H9 (cell line): ENCODE measurements at places on chromosomes 7 and 10.

- DNase-seq: no peak
These were observed 186.7 kb upstream of the HGF start for GRCh38 chr7:81956520-81956919.

DNA sequence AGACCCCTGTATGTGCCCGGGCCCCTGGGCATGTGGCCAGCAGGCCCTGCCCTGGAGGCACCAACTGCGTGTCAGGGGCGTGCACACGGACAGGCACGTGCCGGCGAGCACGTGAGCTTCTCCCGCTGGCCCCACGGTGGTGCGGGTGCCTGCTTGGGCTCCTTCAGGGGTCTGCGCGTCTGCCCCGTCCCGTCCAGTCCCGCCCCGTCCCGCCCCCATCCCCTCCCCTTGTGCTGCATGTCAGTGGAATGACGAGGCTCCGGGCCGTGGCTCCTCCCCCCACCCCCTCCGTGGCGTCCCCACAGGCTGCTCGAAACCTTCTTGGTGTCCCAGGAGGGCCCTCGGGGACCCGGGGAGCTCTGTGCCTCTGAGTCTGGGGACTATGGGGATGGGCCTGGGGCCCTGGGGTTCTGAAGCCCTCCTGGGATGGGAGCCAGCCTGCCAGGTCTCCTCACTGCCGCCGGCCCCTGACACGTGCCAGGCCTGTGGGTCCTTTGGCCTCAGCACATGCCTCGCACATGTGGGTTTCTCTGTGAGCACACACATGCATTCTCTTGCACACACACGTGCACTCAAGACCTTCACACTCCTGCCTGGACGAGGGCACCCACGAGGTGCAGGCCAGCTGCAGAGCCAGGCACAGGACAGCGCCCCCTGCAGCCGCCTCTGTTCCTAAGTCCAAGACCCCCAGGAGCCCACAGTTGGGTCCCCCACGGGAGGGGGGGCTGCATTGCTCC is 27.5 kb upstream of the AMZ1 start:
- no peak for DNase-seq

DNA sequence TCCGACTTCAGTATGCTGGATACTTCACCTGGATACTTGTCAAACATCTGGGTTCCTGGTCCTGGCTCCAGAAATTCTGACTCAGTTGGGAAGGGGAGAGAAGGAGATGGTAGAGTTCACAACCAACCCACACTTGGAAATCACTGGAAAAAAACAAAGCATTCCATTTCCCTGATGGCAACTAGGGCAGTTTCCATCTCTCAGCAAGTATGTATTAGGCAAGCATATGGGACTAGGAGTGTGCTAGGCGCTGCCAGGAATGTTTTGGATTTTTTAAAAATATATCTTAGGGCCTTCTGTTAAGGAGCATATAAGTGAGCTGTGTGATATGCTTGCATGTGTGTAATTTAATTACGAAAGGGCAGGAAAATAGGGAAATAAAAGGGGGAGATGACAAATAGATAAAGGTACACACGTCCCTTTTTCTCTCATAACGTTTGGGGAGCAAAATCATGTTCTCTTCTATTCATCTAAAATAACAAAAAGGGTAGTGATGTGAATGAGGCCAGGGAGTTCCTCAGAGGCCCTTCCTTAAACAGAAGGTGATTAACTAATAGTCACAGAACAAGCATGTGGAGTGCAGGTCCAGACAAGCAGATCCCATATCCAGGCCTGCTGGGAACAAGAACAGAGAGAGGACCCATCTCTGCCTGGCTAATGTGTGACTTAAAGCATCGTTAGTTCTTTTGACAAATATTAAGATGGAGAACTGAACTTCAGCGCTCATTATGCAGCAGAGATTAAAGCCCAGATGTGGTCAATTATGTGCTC is 64.5 kb upstream of the NFE2L3 start:
- no peak for DNase-seq

DNA sequence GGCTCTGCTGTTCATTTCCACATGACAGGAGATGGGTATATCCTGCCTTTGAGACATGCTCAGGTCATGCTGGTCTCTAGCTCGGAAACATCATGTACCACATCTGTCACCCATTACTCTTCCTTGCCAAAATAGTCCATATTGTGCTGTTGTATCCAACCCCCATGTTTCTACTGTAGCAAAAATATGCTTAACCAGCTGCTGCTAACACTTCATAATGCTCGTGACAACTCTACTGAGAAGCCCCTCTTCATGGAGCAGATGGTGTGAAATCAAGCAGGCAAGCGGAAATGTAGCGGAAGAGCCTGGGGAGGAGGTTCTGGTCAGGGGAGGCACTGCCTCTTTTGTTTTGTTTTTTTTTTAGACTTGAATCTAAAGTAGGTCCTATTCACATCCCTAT is 82.9 kb downstream of the NPY start:
- no peak for DNase-seq

- DNase-seq: no peak
These were observed 97.0 kb downstream of the CDH23 start for GRCh38 chr10:71493741-71494140.

GRCh38 chr7:78768859-78769258 is 684.6 kb downstream of the MAGI2 start:
- DNase-seq: no peak

DNA sequence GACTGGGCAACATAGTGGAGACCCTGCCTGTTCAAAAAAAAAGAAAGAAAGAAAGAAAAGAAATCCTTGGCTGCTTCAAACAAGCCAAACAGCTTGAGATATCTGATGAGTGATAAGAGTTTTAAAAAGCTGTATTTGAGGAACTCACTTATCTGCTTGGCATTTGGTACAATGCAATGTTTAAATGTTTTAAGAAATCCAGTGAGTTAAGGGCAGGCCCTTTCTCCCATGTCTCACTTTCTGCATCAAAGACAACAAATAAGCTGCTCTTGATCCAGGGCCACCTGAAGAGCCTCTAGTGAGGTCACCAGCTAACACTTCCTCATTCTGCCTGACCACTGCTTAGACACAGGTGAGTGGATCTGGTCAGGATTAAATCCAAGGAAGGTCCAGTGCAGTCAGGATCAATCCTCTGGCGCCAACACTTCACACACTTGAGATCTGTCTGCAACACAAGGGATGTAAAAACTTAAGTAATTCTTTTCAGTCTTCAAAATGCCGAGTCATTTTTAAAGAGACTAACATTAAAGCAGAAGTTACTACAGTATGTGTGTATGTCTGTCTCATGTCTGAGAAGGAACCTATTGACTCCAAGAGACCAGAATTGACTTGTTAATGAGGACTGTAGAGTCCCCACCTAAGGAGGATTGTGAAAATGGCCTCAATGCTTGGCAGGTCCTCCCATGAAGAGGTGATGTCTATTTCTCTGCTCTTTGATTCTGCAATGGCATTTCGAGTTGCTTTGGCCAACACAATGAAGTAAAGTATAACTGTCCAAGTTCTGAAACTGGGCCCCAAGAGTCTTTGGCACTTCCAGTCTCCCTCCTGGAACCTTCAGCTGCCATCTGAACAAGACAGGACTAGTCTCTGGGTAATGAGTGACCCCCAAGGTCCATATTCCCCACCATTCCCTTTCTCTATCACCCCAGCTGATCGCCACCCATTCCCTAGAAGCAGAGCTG is 43.1 kb downstream of the CREB3L2 start:
- no peak for DNase-seq

DNA sequence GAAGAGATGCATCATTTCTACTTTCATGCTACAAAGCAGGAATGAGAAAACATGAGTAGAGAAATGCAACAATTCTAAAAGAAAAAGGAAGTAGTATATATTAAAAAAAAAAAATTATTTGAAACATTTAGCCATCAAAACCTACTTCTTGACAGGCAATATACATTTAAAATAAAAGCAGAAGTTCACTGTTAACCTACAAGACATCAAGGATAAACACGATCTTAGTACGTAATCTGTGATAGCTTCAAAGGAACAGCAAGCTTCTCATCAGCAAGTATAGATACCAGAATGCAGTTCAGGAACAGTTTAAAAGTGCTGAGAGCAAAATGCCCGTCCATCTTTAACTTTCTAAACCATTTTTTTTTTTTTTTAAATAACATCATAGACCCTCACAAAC is 36.9 kb downstream of the MALSU1 start:
- DNase-seq: no peak

- DNase-seq: no peak
These were observed 71.7 kb upstream of the ADAM12 start for GRCh38 chr10:126459878-126460481.

DNA sequence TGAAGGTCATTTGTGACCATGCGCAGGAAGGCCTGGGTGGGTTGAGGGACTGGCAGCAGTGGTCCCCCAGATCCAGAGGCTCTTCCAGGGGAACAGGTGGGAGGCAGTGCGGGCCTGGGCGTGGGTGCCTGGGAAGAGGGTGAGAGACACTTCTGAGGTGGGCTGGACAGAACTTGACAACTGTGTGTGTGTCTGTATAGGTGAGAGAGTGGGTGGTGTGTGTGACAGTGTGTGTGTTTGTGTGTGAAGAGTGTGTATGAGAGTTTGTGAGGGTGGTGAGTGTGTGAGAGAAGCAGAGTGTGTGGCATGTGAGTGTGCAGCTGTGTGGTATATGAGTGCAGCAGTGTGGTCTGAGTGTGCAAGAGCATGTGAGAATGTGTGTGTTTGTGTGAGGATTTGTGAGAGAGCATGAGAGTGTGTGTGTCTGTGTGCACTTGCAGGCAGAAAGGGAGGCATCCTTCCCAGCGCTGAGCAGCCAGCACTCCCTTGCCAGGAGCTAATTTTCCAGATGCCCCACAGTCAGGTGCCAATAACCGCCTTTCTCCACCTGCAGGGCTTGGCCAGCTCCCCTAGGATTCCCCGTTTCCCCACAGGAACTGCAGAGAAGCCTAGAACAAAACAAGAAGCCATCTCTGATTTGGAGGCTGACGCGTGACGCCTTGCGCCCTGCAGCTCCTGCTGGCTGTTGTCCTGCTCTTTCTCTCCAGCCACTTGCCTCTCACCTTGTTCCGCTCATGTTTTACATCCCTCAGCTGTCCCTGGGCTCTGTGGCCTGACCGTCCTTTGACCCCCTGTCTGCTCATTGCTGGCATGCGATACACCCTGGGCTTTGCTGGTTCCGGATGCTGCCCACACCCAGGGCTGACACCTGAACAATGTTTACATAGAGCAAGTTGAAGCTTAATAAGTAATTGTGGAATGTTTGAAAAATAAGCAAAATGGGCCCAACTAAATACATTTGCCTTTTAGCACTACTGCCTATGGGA is 88.0 kb downstream of the TMEM178B start:
- no peak for DNase-seq

DNA sequence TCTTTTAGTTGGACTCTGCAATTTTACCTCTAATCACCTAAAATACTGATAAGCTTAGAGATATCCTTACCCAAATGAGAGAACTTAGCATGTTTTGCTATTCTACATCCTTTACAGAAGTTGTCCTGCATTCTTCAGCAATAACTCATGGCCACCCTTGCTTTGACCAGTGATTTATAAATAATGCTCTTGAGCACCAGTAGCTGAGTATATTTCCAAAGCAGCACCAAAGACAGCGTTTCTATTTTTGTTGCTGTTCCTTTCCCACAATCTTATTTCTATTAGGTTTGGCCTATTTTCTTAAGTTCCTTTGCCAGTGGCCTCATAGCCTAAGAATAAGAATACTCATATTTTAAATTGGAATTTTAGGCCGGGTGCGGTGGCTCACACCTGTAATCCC is 15.0 kb downstream of the ARPC1A start:
- no peak for DNase-seq

DNA sequence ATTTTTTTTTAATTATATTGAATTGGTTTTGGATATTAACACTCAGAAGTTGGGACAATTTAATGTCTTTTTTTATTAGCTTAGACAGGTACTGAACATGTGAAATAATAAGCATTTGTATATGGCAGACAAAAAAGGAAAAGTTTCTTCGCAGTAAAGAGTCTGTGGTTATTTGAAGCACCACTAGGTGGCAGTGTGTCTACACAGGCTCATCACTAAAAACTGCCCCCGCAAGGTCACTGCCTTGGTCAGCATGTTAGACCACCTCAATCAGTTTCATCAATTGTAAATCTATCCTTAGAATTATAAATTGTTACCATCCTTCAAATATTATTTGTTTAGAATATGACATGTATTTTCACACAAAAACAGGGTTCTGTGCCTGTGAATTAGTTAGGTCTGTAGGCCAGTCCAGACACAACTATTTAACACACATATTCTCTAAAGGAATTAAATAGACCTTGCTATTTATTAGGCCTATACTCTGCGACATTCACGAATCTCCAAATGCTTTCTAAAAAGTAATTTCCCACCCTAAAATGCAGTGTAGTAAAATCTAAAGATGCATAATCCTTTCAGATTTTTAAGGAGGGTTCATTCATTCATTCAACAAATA is 17.0 kb downstream of the PNLIPRP3 start:
- DNase-seq: peak; percentile 36

- no peak for DNase-seq
These were observed 326.0 kb downstream of the PTPRN2 start for GRCh38 chr7:158261362-158262235.

GRCh38 chr10:12377658-12378290 is 28.4 kb downstream of the CAMK1D start:
- DNase-seq: no peak

- DNase-seq: peak; percentile 78
These were observed 13.1 kb downstream of the LHFPL3 start for GRCh38 chr7:104341546-104341945.
